Transverse colon (tissue), 4 donors: ENCODE measurements at places on chromosomes 6 and 20.

DNA sequence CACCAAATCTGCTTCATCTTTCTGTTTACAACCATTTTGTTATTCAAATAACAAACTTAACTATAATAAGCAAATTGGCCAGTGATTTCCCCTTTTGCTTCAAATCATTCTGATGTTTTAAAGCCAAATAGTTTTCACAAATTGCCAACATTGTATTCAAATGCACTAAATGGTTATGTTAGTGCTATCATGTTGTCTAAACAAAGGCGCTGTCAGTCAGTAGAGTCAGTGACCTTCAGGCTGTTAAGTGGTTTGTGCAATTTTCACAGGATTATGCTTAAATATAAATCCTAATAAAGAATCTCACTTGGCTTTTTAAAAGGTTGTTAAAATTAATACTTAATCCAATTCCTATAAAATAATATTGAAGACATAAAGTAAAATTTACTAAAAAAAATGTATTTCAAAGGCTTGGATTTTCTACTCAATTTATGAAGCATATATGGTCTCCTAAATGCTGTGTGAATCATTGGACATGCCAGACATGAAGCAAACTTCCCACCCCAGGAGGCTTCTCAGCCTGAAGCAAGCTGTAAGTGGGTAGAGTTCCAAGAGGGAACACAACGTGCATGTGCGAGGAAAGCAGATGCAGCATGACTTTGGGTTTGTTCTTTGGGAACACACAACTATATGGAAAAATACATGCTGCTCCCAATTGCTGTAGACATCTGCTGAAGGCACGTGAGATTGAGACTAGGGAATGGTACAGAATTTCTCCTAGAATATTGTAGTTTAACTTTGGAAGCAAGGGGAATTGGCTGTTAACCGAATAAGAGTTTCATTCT lies 54.9 kb downstream of the RSPO3 start:
- DNase-seq = no peak

GRCh38 chr20:24303393-24304170 lies 165.8 kb upstream of the SYNDIG1 start:
- DNase-seq = no peak

DNA sequence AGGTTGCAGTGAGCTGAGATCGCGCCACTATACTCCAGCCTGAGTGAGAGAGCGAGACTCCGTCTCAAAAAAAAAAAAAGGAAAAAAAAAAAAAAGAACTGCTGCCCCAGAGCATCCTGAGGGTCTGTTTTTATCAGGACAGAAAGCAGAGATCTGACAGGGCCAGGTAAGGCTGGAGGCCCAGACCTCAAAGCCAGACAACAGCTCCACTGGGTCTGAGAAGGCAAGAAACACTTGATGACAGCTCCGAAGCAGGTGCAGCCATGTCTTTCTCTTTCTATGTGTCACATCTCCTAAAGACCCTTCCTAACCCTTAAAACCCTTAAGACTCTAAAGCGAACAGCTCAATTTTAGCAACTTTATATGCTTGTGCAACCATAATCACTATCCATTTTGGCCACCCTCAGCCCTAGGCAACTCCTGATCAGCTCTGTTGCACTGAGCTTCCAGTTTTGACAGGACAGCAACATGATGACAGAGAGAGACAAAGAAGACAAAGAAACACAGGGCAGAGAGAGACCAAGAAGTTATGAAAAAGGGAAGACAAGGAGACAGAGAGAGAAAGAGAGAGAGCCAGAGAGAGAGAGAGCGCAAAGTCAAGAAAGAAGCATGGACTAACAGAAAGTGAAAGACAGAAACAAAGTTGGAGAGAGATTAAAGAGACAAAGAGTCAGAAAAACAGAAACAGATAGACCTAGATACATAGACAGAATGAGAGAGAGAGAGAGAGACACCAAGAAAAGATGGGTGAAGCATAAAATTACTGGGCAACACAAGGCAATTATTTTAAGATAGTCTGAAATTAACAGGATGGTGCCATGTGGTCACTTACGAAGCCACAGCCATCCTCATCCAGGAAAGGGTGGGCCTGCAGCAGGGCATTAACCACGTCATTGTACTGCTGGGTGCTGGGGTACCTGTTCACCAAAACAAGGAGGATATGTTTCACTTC lies 39.2 kb downstream of the SAMD3 start:
- no peak for DNase-seq

GRCh38 chr6:136901212-136901784 lies 20.8 kb upstream of the SLC35D3 start:
- no peak for DNase-seq

DNA sequence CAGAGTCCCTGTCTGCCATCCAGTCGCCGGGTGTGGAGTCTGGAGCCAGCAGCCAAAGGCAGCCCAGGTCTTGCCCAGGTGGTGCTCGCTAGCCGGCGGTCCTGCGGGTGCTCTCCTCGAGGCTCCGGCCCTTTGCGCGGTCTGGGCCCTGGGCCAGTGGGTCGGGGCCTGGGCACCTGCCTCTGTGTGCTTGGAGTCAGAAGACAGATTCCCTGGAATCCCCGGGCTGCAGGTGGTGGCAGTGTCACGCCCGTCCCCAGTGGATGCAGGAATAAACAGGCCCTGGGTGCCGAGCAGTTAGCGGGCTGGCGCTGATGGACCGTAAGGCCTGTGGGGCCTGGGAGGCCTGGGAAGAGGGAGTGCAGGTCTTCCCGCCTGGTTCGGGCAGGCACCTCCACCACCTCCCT lies 5.3 kb downstream of the SS18L1 start:
- DNase-seq = no peak

GRCh38 chr6:53924277-53924676 lies 129.5 kb downstream of the LRRC1 start:
- no peak for DNase-seq

GRCh38 chr6:105786890-105787655 lies 299.1 kb upstream of the PRDM1 start:
- peak; percentile 32 for DNase-seq

GRCh38 chr6:35302604-35303241 lies 5.1 kb downstream of the DEF6 start:
- DNase-seq = peak; percentile 82

GRCh38 chr6:70258483-70258882 lies 44.4 kb downstream of the COL9A1 start:
- no peak for DNase-seq
